Fibroblast of skin of abdomen (primary cell): ENCODE measurements at places on chromosomes 16 and 17.

DNA sequence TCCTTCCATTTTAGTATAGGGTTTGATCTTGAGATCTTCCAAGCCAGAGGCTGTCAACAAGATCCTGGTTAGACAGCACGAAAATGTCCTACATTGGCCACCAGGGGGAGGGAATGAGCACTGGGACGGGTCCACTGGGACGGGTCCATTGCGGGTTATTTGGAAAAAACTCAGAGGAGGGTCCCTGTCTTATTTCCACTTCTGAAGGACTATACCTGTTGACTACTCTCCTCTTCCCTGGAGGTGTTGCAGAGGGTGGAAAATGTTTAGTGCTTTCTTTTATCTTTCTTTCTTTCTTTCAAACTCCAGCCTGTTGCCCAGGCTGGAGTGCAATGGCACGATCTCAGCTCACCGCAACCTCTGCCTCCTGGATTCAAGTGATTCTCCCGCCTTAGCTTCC, 2.5 kb downstream of the TTLL6 start:
- DNase-seq, result peak; percentile 26

GRCh38 chr17:78774956-78775571, 7.0 kb downstream of the CYTH1 start:
- DNase-seq, result no peak

DNA sequence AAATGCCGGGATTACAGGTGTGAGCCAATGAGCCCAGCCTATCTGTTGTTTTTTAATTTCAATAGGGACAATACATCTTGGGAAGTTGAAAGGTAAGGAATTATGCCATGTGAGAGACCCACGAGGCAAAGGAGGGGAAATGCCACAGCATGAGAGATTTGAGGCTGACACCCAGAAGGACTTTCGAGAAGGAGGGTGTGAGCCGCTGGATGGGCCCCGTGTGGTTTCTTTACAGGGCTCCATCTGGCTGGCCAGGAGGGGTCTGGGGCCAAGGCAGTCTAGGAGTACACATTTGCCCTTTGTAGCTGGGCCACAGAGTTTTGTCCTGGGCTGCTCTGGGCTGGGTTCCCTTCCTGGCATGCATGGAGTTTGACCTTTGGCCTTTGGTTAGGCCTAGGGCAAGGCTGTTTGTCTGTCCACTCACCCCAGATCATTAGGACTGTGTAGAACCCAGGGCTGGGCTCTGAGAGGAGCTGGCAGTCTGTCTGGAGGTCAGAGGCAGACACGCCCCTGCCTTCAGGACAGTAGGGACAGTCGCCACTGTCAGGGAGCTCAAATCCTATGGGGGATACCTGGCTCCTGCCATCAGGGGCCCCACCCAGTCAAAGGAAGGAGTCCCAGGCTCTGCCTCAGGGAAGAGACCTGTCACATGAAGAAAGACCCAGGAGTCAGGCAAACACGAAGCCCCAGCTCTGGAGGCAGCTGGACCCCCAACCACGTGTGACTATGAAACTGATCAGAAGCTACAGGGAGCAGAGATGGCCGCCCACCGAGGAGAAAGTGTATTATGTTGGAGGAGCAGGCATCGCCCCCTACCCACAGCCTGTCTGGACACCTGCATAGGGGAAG, 24.2 kb upstream of the NXPH3 start:
- DNase-seq, result no peak

GRCh38 chr17:49361129-49361901, 735 bp downstream of the ZNF652 start:
- peak; percentile 19 for DNase-seq

DNA sequence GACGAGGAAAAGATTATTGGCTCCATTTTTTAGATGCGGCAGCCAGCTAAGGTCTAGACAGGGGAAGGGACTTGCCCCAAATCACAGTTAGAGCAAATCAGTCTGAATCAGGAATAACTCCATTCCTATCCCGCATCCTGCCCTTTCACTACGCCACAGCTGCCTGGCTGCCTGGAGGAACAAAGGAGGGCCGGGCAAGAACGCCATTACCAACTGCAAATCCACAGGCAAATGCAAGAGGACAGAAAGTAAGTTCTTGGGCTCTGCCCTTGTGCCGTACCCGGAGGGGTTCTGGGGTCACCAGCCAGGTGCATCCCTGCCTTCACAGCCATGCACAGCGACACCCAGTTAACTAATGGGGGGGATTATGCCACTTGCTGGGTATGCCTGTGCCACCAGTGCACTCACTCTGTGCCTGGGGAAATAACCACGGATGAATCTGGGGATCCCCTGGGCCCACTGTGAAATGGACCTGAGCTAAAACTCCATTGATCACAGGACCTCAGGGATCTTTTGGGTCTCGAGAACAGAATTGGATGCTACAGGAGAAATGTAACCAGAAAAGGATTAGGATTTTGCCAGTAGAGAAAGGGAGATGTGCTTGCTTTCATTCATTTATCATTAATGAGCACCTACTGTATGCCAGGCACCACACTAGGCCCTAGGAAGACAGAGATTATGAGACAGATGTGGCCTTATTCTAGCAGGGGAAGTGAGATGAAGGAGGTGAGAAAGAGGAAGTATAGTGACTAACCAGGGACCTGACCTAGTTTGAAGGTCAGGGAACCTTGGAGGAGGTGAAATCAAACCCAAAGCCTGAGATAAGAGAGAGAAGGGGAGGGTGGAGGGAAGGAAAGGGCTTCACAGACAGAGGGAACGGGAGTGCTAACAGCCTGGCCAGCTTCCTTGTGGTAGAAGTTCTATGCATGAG, 17.7 kb downstream of the BCL7C start:
- no peak for DNase-seq

DNA sequence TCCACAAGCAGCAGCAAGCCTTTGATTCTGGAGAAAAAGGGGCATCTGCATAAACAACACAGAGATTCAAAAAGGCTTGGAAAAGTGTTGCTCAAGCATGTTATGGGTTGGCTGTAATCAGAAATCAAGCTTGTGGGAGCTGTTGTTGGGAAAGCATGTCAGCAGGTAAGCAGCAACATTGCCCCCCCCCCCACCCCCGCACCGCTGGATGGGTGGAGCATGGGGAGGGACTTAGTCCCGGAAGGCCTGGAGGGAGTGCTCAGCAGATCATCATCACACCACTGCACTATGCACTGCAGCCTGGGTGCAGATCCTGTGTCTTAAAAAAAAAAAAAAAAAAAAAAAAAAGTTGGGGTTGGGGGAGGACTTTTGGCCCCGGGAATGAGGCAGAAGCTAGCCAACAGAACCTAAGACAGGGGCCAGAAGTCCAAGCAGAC, 16.8 kb upstream of the AKAP1 start:
- DNase-seq, result no peak

- DNase-seq, result no peak
These were observed 196.7 kb downstream of the CDH11 start for GRCh38 chr16:64925166-64925565.

DNA sequence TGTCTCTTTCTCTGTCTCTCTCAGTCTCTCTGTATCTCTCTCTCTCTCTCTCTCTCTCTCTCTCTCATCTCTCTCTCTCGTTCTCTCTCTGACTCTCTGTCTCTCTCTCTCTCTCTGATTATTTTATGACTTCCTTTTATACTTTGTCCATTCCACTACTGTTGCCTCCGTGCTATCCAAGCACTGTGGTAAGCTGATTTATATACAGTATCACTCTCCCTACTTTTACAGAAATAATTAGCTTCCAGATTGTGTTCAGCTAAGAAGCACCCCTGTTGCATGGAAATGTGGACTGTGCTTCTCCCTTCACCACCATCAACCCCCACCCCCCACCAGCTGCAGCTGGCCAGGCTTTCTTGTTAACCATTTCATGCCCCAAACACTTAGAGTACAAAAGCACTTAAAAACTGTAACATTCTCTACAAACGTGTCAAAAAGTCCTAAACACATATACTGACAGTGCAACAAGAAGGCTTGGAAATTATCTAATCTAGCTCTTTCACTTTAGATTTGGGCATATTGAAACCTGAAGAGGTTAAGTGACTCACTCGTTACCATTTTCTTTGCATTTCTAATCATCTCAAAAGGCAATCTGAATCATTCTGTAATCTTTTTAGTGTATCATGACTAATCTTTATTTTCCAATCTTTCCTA, 11.6 kb upstream of the TMEM100 start:
- peak; percentile 30 for DNase-seq

DNA sequence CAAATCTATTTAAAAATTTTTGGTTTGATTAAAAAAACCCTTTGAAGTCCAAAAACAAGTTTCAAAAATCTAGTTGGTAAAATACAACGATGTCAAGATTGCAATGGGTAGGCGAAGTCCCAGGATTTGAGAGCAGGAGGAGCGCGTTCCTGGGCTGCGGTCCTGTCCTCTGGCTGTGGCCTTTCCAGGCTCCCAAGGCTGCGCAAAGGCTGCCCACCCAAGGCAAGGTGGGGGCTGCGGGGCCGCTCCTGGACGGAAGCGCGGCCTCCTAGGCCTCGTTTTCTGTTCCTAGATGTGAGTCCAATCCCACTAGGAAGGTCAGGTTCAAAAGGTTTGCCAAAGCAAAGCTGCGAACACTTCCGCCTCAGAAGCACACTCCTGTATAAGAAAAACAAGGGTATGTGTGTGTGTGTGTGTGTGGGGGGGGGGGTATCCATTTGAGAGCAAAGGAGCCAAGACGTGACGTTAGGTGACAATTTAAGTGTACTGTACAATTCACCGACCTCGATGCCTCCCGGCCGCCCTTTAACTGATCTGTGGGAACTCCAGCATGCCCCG, 9.2 kb downstream of the AHSP start:
- DNase-seq, result no peak

- no peak for DNase-seq
These were observed 173.8 kb downstream of the C16orf78 start for GRCh38 chr16:49547448-49547847.

DNA sequence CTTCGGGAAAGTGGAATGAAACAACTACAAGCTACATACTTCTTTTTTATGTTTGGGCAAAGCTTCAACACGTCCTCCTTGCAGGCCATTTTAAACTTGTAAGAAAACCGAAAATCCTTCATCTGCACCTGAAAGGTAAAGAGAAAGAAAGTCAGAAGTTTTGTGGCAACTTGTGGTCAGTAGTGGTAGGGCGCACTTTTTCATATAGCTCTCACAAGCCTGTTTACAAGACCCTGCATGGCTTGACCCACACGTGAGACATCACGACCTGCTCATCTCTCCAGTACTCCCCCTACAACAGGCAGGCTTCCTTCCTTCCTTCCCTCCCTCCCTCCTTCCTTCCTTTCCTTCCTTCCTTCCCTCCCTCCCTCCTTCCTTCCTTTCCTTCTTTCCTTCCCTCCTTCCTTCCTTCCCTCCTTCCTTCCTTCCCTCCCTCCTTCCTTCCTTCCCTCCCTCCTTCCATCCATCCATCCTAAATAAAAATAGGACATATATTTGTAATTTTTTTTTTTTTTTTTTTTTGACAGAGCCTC, 48.7 kb upstream of the CLEC18B start:
- no peak for DNase-seq

DNA sequence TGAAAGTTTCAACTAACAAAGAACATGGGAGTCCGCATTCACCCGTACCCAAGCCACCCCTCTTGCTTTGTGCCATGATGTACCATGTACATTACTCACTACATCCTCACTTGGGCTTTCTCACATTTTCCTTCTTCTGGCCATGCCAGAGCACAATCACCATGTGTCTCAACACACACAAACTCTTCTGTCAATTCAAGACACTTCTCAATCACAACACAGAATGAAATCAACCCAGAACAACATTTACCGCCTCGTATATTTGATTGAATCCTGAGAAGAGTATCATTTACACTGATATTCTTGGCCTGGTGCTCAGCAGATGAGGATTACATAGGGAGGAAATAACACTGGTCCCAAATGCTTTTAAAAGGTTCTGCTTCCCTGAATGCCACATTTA, 4.5 kb downstream of the ADAMTS18 start:
- no peak for DNase-seq

GRCh38 chr16:74844041-74844980, 69.7 kb upstream of the FA2H start:
- peak; percentile 44 for DNase-seq

- DNase-seq, result no peak
These were observed 219.3 kb downstream of the XYLT1 start for GRCh38 chr16:17251496-17251895.

GRCh38 chr16:361872-362701, 8.3 kb downstream of the MRPL28 start:
- peak; percentile 54 for DNase-seq

DNA sequence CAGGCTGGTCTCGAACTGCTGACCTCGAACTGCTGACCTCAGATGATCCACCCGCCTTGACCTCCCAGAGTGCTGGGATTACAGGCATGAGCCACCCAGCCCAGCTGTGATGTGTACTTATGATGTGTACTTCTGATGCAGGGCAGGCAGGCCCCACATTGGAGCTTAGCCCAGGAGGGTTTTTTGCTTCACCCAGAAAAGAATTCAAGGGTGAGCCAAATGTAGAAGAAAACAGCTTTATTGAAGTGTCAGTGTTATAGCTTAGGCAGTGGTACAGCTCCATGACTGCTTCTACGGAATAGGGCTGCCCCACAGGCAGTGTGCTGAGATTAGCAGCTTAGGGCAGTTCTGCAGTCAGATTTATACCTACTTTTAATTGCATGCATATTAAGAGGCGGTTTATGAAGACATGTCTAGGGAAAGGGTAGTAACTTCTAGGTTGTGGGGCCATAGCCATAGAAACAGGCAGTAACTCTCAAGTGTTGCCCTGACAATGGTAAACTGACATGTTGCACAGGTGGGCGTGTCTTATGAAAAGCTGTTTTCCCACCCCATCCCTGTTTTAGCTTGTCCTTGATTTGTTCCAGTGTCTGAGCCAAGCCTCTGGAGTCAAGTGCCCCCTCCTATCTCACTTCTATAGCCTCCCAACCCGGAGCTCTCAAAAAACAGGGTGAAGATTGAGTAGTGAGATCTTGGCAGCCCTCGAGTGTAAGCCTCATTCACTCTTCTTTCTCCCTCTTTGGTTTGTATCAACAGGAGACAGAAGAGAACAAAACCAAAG, 24.1 kb upstream of the POLR3E start:
- DNase-seq, result no peak

GRCh38 chr16:70779361-70779760, 21.6 kb downstream of the VAC14 start:
- no peak for DNase-seq

- no peak for DNase-seq
These were observed 21.0 kb downstream of the SDR42E2 start for GRCh38 chr16:22183335-22183734.

DNA sequence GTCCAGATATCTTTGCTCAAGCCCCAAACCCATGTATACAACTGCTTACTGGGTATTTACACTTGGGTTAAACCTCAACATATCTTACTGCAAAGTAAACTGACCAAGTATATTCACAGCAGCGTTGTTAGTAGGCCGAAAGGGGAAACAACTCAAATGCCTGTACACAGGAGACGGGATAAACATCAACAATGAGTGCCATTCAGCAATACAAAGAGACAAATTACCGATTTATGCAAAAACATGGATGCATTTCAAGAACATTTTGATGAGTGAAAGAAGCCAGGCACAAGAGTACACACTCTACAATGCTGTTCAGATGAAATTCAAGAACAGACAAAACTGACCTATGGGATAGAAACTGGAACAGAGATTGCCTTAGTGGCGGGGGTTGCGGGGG, 136.3 kb upstream of the CACNG3 start:
- DNase-seq, result no peak

GRCh38 chr16:74565378-74565777, 41.5 kb downstream of the GLG1 start:
- DNase-seq, result no peak

GRCh38 chr16:71426069-71426879, 15.6 kb downstream of the TLE7 start:
- DNase-seq, result peak; percentile 67
